ENCODE measurements at places on chromosomes 3 and 15.
A peak's percentile ranks its signal among the peaks of the same experiment; 100 is the strongest.

GRCh38 chr3:184748219-184749135 lies 36.6 kb upstream of the MAGEF1 start:
- no peak overlapping the region for H3K4me3 ChIP-seq
- no peaks in the 10 kb centered on the region for H3K27me3 ChIP-seq
- H3K27ac ChIP-seq = no peak overlapping the region
- peaks cover 21% of the 10 kb centered on the region for H3K4me1 ChIP-seq

DNA sequence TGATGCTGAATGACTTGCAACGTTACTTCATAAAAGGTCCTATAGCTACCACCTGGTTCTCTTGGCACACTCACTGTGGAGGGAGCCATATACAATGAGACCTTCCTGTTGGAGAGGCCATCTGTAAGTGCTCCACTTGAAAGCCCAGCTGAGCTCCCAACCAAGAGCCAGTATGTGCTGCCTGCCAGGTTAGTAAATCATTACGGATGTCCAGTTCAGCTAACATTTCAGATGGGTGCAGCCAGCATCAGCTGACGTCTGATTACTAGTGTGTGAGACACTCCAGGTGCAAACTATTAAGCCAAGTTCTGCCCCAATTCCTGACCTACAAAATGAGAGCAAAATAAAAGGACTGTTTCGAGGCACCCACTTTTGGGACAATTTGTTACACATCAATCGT lies 274.4 kb upstream of the ROBO2 start:
- no peak for DNase-seq
- no peaks in the 10 kb centered on the region for H3K4me1 ChIP-seq
- H3K4me3 ChIP-seq = no peak overlapping the region
- no peak overlapping the region for H3K27ac ChIP-seq
- H3K27me3 ChIP-seq = no peaks in the 10 kb centered on the region

- H3K4me3 ChIP-seq = no peak overlapping the region
- no peak for DNase-seq
Measured at GRCh38 chr3:175749981-175750380, 890.8 kb downstream of the NAALADL2 start.

DNA sequence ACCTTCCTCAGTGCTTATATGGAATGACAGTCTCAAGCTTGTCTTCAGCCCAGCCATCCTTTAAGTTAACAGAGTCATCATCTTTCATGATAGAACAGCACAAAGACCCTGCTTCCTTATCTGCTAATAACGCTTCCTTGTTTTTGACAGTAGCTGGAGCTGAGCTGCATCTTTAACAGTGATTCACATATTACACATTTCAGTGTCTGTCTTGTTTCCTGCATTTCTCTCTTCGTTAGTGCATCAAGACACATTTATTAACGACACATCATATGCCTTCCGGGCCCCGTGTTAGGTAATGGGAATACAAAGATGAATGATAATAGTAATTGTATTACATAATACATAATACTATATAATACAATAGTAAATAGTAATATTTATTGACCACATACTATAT lies 30.2 kb upstream of the GREM1 start:
- no peak overlapping the region for H3K4me3 ChIP-seq
- H3K4me1 ChIP-seq = no peaks in the 10 kb centered on the region
- H3K27me3 ChIP-seq = no peaks in the 10 kb centered on the region
- DNase-seq = no peak
- H3K36me3 ChIP-seq = no peaks in the 10 kb centered on the region

- H3K27me3 ChIP-seq = no peaks in the 10 kb centered on the region
Measured at GRCh38 chr3:105516972-105517371, 150.3 kb downstream of the ALCAM start.

GRCh38 chr15:41965441-41966413 lies 6.6 kb downstream of the EHD4 start:
- DNase-seq = no peak
- no peaks in the 10 kb centered on the region for H3K27me3 ChIP-seq
- H3K36me3 ChIP-seq = no peaks in the 10 kb centered on the region
- peaks cover 54% of the 10 kb centered on the region for H3K4me1 ChIP-seq

DNA sequence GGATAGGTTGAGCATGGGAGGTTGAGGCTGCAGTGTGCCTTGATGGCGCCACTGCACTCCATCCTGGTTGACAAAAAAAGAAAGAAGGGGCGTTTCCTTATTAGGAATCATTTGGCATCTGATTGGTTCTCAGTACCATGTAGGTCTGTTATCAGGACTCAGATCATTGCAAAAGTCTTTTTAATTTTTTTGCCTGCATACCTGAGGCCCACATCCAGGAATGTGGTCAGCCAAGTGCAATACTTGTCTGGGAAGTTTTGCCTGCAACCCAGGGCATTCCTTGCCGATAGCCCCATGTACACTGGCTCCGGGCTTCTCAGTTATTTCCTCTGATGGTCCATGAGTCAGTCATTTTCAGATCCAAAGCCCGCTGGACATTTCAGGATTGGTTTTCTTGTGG lies 50.1 kb upstream of the CRTC3 start:
- DNase-seq = peak; percentile 88
- peaks cover 29% of the 10 kb centered on the region for H3K4me1 ChIP-seq
- peak overlapping the region; percentile 90 for H3K27ac ChIP-seq
- no peak overlapping the region for H3K4me3 ChIP-seq
- H3K36me3 ChIP-seq = no peaks in the 10 kb centered on the region
